Temporal lobe (tissue), 4 donors: ENCODE measurements at places on chromosomes 7 and 10. TPM values are rescaled to one million over a fixed set of nuclear protein-coding genes. Genes with fewer than 3 reads are reported as not detected.

FOXI2 gene
- not detected for total RNA-seq

SPDYE1 gene
- total RNA-seq = not detected

TMEM236 gene
- under 0.01 TPM for total RNA-seq

TMEM248 gene
- 36.6 TPM for total RNA-seq

NUDT13 gene
- 0.25 TPM for total RNA-seq

NODAL gene
- 2.0 TPM for total RNA-seq

SYT15 gene
- total RNA-seq = 0.49 TPM

SSC4D gene
- 1.2 TPM for total RNA-seq

ERCC6 gene
- total RNA-seq = 17.9 TPM

ANKRD61 gene
- total RNA-seq = not detected

ADCY1 gene
- 193 TPM for total RNA-seq

AUTS2 gene
- 88.8 TPM for total RNA-seq

UCMA gene
- not detected for total RNA-seq

IGF2BP3 gene
- 37.9 TPM for total RNA-seq

FFAR4 gene
- total RNA-seq = not detected

FBXL13 gene
- total RNA-seq = 3.9 TPM

GARIN1A gene
- total RNA-seq = 0.74 TPM

DDC gene
- total RNA-seq = 0.25 TPM

MCM10 gene
- total RNA-seq = 2.0 TPM

ADAP1 gene
- 32.0 TPM for total RNA-seq

LRMDA gene
- 1.2 TPM for total RNA-seq

NKX2-3 gene
- total RNA-seq = under 0.01 TPM

FGFBP3 gene
- 22.1 TPM for total RNA-seq

C10orf143 gene
- total RNA-seq = 0.25 TPM

ACSM6 gene
- not detected for total RNA-seq

FAM241B gene
- 12.8 TPM for total RNA-seq

GPR26 gene
- 4.2 TPM for total RNA-seq
